ENCODE measurements at places on chromosomes 5 and 9. TPM values are rescaled to one million over a fixed set of nuclear protein-coding genes. Genes with fewer than 3 reads are reported as not detected.

GRCh38 chr5:56282951-56283350, 49.8 kb upstream of the ANKRD55 start:
- no peak for DNase-seq

GRCh38 chr5:149732324-149733128, 2.4 kb downstream of the PPARGC1B start:
- DNase-seq: peak; percentile 61

DNA sequence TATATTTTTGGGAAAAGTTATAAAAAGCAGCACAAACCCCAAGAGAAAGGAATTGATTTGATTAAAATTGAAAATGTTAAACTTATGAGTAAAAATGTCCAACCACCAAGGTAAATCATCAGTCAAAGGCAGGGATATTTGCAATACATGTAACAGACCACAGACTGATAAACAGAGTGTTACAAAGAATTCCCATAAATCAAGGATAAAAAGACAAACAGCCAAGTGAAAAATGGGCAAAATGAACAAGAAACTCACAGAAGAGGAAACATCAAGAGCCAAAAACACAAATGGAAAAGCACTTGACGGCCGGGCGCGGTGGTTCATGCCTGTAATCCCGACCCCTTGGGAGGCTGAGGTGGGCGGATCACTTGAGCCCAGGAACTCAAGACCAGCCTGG, 81.3 kb upstream of the HRH2 start:
- no peak for DNase-seq

DNA sequence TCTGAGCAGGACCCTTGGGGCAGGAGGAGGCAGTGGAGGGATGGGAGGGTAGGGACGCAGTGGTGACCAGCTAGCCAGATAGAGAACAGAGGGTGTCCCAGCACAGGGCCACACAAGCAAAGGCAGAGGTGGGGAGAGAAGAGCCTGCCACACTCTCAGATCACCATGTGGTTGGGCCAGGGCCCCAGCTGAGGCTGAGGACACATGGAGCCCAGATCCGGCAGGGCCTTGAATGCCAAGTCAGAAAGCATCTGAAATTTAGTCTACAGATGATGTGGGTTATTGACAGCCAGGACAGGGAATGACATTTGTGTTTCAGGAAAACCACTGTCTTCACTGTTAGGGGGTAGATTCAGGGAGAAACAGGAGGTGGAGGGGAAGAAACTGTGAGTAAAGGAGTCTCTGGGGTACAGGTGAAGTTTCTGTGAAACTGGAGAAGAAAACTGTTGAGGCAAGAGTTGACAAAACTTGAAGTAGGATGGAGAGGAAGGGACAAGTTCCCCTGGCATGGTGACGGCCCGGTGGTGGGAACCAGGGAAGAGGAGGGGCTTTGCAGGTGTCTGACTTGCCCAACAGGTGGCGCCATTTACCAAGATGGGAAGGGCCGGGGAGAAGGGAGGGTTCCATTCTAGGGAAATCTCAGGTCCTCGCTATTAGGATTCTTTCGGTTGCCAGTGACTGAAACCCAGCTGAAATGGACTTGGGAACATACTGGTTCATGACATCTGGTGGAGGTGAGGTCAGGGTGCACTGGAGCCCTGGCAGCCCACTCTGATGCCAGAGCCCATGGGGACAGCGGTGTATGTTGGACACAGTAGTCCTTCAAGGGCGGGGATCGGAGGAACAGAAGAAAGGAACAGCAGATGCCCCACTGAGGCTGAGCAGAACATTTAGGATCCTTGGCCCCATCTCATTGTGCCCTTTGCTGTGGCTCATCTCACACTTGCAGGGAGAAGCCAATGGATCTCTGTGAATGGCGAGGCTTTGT, 100.1 kb downstream of the KCNIP1 start:
- DNase-seq: peak; percentile 32

GRCh38 chr9:110192531-110193261, 15.3 kb downstream of the C9orf152 start:
- no peak for DNase-seq

The LOX gene
- total RNA-seq: 19.0 TPM

The EQTN gene
- total RNA-seq: not detected

The CDH18 gene
- not detected for total RNA-seq

The ZNF618 gene
- 2.6 TPM for total RNA-seq

The TSLP gene
- total RNA-seq: 4.7 TPM

The SLC23A1 gene
- total RNA-seq: not detected
